ENCODE measurements at places on chromosomes 3 and 15.

DNA sequence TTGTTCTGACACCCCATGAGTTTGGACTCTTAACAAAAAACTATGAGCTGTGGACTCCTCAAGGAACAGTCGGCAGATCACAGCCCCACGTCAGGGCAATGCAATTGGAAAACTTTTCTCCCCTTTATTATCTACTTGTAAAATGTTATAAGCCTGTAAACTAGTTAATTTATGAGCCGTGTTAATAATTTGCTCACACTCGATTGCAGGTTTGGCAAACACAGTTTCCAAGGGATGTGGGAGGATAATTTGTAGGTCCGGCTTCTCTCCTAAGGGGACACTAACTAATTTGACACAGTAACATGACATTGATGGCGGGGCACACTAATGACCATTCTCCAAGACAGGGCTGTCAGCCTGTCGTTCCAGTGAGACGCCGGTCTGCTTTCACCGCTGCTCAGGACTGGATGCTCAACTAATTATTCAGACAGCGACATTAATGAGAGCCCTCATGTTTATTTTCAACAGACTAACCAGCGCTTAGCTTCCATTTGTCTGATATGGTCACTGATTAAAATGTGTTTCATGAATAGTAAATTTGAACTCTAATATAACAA is 222.1 kb downstream of the FOXP1 start:
- no peak for DNase-seq

- no peak for DNase-seq
Measured at GRCh38 chr3:108065096-108065495, 25.7 kb downstream of the CD47 start.

DNA sequence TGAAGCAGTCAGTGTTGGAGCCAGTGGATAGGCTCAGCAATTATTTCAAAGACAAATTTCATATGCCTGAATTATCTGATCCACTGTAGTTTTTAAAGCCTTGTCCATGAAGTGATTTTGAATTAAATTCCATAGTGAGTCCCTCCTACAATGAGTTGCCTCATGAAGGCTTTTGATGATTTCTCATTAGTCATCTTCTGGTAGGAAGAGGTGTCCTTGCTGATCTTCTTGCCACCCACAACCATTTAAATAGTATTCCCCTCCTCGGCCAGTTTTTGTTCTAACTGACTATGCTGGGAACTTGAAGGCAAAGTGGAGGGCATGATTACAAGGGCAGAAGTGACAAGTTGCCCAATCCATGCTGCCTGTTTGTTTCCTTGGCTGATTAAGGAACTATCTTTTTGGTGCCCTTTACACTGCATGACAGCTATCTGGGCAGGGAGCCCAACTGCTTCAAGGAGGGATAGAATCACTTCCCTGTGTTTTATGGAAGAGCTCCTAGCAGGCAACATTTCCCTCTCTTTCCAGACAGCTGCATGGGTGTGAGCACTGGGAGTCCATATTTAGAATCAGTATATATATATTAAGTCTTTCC is 617.5 kb downstream of the ZPLD1 start:
- DNase-seq: peak; percentile 10

DNA sequence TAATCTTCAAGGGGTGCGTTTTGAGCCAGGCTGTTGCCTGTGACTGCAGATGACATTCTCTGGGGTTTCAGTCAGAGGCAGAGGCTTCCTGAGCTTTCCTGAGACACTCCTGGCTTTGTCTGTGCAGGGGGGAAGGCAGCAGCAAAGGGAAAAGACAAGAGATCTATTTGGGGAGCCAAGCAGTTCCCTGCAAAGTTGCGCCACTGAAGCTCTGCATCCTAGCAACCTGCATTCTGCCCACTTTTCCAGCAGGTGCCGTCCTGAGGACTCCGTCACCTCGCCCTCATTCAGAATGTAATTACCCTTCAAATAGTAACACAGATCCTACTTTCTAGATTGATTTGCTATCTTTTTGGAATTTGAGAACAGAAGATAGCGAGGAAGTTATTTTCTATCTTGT is 1.9 kb upstream of the TMEM158 start:
- DNase-seq: no peak

GRCh38 chr15:75981149-75981815 is 30.9 kb downstream of the NRG4 start:
- DNase-seq: no peak

DNA sequence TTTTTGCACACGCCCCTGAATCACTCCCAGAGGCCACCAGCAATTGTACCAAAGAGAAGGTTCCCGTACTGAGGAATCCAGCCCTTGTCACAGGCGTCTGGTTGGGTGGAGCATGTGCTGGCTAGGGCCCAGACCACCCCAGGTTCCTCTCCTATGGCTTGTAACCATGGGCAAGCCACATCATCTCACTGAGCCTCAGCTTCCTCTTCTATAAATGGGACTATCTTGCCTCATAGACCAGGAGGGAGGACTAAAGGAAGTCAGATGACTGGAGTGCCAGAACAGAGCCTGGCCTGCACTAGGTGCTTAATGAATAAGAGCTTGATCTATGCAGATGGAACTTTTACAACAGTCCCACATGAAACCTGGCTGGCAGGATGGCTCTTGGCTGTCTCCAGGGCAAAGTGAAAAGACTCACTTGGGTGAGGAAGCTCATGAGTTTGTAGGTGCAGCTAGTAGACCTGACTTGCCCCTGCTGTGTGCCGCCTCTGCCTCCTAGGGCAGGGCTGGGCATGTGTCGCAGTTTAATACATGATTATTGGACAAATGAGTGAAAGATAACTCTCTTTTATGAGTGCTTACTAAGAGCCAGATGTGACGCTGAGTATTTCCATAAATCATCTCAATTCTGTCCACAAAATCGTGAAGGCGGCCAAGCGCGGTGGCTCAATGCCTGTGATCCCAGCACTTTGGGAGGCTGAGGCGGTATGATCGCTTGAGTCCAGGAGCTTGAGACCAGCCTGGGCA is 29.3 kb downstream of the CTSH start:
- DNase-seq: no peak

DNA sequence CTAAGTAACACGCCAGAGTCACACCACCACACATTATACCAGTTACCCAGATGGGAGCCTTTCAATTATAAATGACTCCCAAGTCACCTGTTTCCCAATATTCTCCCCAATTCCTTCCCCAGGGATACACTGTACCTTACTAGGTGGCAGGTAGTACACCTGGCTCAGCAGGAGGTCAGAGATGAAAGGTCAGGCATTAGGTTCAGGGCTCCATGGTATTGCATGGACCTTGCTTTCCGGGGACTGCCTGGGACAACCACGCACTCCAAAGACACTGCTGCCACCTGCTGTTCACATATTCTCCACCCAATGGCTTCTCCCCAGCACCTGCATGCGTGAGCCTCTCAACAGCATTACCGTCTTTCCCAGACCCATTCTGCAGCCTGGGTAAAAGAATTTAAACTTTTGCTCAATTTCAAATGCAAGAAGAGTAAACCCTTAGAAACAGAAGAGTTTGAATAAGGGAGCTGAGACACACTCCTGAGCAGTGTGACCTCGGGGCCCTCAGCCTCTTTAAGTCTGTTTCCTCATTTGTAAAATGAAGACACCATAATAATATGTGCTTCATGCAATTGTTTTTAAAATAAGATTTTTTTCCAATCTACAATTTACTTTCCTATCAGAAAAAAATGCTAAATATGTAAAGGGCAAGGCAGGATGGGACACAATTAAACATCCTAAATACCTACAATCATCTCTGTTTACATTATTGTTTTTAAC is 28.0 kb upstream of the LACTB start:
- peak; percentile 71 for DNase-seq

DNA sequence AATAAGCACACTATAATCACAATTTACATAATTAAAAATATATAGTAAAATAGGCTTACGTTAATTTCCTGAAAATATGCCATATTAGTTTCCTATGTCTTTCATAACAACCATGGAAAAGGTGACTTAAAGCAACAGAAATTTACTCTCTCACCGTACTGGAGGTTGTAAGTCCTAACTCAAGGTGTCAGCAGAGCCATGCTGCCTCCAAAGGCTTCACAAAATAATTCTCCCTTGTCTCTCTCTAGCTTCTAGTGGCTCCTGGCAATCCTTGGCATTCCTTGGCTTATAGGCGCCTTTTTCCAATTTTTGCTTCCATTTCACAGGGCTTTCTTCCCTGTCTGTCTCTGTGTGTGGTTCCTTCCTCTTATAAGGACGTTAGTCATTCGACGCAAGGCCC is 7.6 kb downstream of the SI start:
- no peak for DNase-seq

- peak; percentile 92 for DNase-seq
Measured at GRCh38 chr3:122497425-122497824, 17.3 kb downstream of the KPNA1 start.

- no peak for DNase-seq
Measured at GRCh38 chr3:134623615-134624245, 27.1 kb downstream of the KY start.

DNA sequence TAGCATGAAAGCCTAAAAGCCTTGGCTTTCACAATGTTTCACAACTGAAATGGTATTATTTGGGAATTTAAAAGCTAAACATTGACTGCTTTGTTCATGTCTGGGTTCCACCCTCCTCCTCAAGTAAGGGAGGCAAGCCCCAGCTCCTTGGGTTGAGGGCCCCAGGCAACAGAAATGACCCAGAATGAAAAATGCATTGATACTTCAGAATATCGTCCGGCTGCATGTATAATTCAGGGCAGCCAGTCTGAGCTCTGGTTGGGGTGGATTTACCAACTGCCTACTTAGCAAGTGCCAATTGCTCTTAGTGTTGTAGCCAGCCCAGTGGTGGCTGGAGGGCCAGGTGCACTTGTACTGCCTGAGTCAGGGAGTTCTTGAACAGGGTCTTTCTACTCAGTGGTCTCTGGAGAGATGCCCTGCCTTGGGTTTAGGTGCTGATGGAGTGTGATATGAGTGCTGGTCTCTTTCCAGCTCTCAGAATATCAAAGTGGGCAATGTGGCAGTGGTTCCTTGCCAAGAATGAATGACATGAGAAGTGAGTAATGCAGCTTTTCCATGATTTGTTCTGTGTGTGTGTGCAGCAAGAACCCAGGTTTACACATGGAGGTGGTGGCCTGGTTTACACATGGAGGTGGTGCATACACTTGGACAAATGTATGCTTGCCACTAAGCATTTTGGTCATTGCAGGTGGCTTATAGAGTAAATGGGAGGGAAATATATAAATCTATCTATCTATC is 40.9 kb upstream of the ADAMTSL3 start:
- no peak for DNase-seq

GRCh38 chr3:125401402-125401801 is 26.3 kb upstream of the ZNF148 start:
- no peak for DNase-seq

DNA sequence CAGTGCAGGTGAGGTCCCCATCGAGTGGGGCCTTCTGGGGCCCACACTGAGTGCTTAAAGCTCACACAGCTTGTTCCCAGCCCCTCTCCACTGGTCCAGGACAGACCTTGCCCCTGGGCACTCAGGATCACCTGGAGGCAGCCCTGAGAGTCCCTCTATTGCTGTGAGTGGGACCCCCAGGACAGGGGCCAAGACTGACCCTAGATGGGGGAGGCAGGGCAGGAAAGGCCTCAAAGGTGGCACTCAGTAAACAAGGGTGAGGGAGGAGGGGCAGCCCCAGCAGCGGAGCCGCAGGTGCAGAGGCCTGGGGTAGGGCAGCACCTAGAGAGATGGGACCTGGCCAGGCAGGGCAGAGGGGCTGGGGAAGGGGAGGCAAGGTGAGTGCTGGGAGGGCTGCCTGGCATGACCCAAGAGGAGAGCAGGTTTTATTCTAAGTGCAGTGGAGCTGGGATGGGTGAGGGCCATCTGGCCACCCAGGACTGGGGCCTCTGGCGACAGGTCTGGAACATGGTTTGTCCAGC is 27.9 kb downstream of the CFAP100 start:
- DNase-seq: no peak

DNA sequence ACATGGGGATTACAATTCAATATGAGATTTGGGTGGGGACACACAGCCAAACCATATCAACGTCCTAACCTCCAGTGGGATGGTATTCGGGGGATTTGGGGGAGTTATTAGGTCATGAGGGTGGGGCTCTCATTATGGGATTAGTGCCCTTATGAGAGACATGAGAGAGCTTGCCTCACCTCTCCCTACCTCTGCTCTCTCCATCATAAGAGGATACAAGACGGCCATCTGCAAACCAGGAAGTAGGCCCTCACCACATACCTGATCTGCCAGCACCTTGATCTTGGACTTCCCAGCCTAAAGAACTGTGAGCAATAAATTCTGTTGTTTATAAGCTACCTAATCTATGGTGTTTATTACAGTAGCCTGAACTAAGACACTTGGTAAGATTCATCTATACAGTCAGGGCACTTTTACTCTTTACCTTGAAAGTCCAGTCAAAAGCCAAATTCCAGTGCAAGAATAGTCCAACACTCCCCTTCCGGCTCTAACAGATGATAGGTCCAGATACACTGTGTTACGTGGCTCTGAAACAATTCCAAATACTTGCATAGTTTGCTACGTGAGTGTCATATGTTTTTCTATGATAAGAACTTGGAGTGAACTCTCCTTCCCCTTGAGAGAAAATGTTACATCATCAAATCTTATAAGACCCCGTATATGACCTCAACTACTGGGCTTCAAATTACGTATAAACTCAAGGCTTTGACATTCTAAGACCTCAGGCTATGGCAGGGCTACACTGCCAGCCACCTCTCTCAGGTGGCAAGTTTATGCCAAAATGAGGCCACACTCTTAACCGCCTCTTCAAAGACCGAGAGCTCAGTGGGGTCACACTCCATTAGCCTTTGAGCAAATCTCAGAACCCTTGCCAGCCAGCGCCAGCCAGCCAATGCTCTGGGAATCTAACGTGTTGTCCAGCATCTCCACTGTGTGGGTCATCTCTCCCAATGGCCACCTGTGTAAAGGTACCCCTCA is 129.9 kb downstream of the XXYLT1 start:
- peak; percentile 91 for DNase-seq

DNA sequence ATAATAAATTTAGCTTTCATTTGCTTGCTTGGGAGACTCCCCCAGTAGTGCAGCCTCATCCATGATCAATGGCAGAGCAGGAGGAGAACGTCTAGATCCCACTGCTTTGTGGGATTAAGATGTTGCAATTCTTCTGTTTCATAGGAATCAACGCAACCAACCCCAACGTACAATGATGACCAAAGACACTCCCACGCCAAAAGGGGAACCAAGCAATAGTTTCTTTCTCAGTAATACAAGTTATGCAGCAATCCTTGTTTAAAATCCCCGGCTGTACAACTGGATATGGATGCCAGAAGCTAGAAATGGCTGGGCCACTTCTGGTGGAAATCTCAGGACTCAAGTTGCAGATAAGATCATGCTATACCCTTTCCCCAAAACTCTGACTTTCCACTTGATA is 411.2 kb downstream of the VPS13C start:
- no peak for DNase-seq

DNA sequence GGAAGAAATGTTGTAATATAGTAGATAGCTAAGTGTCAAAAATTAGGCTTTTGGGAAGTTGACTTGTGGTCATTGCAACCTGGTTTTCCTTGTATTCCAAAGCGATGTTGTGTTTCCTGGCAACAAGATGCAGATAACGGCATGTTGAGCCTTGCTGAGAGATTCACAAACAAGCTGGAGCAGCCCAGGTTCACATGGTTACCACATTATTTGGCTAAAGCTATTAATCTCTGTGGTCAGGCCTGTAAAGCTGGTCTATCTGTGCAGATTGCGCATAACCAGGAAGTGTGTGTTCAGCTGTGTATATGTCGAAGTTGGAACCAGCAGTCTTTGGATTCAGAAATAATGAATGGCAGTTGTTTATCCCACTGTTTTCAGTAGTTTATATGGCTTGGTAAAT is 6.6 kb downstream of the TIPARP start:
- peak; percentile 95 for DNase-seq
